ENCODE measurements at places on chromosomes 2 and 18.
A peak's percentile ranks its signal among the peaks of the same experiment; 100 is the strongest.

DNA sequence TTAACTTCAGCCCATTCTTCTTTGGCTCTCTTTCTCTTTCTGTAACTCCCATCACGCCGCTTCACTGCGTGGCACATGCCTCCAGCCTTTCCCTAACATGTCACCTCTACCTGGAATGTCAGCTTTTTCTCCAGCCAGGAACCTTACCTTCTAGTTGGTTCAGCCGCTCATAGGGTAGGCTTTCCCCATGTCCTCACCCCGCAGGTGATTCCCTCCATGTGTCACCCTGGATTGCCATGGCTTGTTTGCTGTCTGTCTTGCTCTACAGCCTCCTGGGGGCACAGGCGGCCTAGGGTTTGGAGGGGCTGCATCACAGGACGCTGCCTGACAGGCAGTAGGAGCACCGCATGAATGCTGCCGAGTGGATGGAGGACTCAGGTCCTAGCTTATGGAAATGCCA is 39.2 kb downstream of the ARHGEF4 start:
- DNase-seq: no peak

DNA sequence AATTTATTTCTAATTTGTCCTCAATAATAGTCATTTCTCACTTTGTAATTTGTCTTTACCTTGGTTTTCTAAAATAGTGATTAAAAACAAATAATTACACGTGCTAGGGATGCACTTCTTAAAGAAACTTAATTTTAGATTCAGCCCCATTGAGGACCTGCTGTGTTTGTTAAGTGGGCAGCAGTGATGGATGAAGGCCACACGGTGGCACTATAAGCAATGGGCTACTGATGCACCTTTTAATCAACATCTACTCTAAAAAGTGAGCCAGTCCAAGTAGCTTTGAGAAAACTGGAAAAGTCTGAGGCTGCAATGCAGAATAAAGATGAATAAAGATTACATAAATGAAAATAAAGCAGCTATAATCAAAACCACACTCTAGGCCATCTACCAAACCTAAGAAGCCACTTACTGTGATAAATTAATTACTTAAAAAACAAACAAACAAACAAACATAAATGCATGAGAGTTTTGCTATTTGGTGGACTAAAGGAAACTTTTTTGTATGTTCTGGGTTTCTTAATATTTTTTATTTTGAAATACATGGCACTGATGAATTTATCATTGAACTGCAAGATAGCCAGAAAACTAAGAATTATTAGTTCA is 89.3 kb downstream of the PDE11A start:
- DNase-seq: peak; percentile 30

- no peak for DNase-seq
These were observed 88.8 kb upstream of the ACVR2A start for GRCh38 chr2:147756069-147756468.

GRCh38 chr2:180842461-180842860 is 137.9 kb upstream of the UBE2E3 start:
- DNase-seq: no peak

- DNase-seq: no peak
These were observed 187.1 kb upstream of the ARL4C start for GRCh38 chr2:234683950-234684349.

DNA sequence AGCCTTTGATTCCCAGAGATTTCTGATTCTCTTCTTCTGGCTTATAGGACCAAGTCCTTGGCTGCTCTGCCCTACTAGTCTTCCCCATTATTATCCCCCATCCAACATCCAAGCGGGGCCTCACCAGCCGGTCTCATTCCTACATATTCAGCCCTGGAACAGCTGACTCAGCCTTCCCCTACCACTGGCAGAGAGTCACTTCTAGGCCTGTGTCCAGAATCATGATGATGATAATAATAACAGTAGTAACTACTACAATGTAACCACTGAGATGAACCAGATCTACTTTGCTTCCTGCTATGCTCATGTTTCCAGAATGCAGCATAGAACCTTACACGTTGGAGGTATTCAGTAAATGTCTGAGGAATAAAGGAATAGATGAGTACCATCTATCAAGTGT is 295.2 kb downstream of the SRBD1 start:
- peak; percentile 79 for DNase-seq

- DNase-seq: no peak
These were observed 423.7 kb downstream of the METTL4 start for GRCh38 chr18:2147476-2148230.

DNA sequence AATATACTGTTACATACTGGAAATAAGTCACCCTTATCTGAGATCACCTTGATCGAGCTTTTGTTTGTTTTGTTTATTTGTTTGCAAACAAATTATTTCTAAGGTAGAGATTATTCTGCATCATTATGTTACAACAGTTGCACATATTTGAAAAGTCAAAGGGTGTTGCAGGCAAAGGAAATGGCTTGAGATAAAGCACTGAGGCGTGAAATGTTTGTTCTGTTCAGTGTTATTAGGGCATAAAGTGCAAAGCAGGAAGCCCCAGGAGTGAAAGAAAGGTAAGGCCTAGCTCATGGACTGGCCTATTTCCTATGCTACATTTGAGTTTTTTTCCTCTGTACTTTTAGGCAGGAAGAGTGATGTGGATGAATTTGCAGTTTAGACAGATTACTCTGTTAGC is 1815.6 kb upstream of the LRRTM1 start:
- no peak for DNase-seq

GRCh38 chr2:8036366-8036765 is 645.5 kb upstream of the ID2 start:
- no peak for DNase-seq

GRCh38 chr18:32770054-32770665 is 2.7 kb downstream of the KLHL14 start:
- DNase-seq: no peak

DNA sequence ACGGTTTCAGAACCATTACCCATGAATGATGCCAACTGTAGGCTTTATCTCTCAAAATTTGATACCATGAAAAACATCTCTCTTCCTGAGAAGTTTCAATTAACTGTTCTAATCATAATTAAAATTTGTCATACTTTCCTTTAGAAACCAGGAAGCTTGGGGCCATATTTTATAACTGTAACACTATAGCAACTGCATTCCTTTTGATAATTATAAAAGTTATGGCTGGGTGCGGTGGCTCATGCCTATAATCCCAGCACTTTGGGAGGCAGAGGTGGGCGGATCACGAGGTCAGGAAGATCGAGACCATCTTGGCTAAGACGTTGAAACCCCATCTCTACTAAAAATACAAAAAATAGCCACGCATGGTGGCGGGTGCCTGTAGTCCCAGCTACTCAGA is 70.6 kb downstream of the DNAH7 start:
- no peak for DNase-seq

- peak; percentile 45 for DNase-seq
These were observed 60.7 kb upstream of the ITGA4 start for GRCh38 chr2:181396256-181397123.

DNA sequence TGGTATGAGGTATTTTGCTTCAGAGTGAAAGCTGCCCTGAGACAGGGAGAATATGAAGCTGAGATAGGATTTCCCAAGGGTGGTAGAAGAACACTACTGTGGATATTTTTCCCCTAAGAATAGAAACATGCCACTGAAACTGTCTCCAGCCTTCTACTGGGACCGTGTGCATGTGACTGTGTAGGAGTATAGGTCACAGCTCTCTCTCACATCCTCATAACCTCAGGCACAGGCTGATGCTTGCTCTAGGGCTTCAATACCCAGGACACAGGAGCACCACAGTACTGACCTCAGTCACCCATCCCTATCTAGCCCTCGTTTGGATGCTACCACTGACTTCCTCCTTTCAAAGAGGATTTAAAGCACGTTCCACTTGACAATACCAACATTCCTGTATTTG is 67.2 kb downstream of the REV1 start:
- no peak for DNase-seq

DNA sequence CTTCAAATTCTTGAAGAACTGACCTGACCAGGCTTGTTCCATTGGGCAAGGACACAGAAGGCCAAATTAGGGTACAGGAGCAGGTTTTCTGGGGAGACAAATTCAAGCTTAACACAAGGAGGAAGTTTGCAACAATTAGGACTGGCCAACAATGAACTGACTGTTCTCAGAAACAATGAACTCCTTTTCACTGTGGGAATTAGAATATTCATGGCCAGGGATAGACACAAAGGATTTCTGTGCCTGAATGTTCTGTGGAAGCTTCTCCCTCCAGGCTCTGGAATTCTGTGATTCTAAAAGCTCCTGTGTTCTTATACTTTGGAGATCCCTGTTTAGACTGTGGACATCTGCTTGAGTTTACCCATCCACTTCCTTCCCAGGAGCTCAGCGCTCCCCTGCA is 15.2 kb downstream of the SMYD1 start:
- DNase-seq: no peak

DNA sequence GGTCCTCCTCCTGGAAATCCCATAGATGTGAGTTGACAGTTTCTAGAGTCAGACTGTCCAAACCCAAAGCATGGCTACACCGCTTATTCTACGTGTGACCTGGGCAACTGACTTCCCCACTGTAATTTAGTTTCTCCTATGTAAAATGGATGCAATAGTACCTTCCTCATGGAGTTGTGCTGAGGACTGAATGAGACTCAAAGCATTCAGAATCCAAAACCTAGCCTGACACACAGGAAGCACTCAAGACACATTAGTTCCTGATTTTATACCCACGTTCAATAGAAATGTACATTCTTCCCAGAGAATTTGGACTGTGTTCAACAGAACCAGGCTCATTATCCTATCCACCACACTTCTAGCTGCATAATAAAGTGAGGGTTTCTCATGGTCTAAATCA is 88.8 kb downstream of the STK39 start:
- no peak for DNase-seq

GRCh38 chr18:21602299-21602587 is 1.7 kb upstream of the ESCO1 start:
- DNase-seq: no peak

GRCh38 chr18:23688528-23688927 is 725 bp upstream of the LAMA3 start:
- no peak for DNase-seq

GRCh38 chr2:126910637-126911036 is 11.9 kb downstream of the TEX51 start:
- no peak for DNase-seq

DNA sequence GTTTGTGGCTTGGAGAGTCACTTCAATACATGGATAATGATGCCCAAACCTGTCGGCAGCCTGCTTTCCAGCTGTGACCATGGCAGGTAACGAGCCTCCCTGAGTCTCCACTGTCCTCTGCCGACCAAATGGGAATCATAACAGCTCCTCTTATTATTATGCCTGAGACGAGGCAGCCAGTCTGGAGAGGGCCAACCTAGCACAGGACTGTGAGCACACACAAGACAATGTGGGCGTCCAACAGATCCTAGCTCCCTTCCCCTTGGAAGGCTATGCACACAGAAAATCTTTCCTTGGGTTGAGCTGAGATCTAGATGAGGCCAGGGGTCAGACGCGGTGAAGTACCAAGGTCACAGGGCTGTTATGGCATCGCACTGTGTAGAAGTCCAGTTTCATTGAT is 890 bp upstream of the SLC4A3 start:
- DNase-seq: no peak

GRCh38 chr2:95366514-95366913 is 36.0 kb upstream of the FAHD2A start:
- DNase-seq: no peak

- no peak for DNase-seq
These were observed 521.0 kb upstream of the MYT1L start for GRCh38 chr2:2851806-2852777.

DNA sequence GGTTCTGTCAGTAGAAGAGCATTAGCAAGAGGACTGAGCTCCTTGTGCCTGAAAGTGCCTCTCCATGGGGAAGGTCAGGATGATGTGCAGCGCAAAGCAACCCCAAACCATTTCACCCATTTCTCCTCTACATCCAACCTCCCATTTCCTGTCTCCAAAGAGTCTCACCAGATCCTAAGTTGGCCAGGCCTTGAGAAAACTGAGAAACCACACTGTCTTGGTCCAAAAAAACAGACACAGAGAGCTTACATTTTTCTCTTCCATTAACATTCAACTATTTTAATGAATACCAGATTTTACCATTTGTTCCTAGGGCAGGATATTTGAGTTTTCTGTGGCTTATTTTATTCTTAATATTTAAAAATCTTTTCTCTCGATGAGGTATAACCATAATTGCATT is 195.0 kb downstream of the EPHA4 start:
- peak; percentile 60 for DNase-seq

DNA sequence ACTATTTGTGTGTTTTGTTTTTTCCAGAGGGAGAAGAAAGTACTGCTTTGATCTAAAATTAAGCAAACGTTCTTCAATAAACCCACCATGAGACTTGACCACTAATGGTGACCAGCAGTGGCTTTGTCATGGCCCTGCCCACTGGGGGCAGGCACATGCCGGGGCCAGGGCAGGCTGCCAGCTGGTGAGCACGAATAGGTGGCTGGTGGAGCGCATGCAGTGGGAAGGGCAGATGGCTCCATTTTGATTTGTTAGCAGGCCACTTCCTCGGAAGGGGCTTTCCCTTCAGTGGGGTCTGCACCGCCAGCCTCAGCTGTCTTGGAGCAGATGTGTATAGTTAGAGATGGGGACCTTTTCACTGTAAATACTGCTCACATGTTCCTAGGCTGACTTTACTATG is 277.1 kb downstream of the SOX11 start:
- DNase-seq: no peak

DNA sequence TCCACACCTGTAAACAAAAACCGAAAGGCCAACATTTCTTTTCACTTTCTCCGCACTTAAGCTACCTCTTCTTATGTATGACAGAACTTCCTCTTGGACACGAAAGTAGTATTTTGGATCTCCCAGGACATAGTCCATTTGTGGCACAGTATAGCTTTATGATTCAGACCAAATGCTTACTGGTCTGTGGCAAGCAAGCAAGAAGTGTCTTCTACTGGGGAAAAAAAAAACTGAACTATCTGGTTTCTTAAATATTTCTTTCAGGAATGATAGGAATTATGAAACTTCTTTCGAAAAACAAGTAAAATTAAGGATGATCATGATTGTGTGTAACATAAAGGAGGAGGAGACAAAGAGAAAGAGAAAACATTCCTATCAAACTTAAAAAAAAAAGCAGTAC is 33.6 kb downstream of the SRBD1 start:
- peak; percentile 76 for DNase-seq

DNA sequence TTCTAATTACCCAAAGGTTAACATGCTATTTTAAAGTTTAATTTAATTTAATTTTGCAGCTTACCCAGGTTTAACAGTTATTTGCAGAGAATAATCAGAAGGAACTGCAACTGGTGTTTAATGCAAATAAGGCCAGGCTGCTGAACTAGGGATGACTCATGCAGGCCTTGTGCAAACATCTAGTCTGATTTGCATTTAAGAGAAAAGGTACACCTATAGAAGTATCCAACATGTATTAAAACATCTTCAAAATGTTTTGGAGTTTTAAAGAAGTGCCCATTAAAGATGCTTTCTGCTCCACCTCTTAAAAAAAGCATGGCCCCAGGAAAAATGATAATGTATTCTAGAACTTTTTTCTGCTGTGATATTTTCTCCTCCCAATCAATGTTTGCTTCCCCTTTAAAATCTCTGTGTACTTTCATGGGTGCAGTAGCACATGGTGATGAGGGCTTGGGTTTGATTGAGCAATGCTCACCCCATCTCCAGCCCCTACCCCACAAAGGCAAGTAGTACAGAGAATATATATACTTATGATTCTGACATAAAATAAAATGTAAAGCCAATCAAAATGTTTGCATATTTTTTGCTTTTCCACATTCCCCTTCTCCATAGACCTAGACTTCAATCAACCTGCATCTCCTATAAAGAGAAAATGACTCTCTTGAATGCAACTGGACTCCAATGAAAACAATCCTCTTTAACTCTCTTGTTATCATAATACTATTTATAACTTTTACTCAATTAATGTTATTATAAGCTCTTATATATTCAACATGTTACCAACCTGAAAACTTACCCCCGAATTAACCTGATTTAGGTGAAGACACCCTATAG is 54.1 kb downstream of the ATP8B1 start:
- DNase-seq: no peak
